ENCODE measurements at places on chromosomes 5 and 9.

DNA sequence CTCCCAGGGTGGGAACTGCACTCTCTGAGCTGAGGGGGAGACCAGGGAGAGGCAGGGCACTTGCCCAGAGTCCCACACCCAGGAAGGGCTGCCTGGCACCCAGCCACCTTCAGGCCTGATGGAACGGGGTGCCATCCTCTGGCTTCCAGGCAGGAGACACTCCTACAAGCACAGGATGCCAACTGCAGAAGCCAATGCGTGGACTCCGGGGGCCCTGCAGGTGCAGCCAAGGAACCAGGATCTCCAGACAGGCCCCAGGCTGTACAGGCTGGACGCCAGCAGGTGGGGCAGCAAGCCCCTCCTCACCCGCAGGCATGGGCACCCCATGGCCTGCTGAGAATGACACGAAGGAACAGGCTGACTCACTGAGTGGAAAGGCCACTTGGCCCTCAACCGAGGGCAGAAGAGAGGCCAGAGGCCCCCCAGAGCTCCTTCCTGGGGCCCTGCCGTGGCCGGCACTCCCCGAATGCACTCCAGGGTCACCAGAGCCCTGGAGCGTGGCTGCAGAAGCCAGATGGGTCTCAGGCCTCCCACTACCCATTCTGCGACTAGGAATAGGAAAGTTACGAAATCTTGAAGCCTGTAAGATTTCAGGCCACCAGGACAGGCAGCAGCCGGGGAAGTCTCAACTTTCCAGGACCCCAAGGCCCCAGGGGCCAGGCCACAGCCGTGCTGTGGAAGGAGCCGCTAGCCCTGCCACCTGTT lies 15.7 kb downstream of the NACC2 start:
- no peak for DNase-seq

DNA sequence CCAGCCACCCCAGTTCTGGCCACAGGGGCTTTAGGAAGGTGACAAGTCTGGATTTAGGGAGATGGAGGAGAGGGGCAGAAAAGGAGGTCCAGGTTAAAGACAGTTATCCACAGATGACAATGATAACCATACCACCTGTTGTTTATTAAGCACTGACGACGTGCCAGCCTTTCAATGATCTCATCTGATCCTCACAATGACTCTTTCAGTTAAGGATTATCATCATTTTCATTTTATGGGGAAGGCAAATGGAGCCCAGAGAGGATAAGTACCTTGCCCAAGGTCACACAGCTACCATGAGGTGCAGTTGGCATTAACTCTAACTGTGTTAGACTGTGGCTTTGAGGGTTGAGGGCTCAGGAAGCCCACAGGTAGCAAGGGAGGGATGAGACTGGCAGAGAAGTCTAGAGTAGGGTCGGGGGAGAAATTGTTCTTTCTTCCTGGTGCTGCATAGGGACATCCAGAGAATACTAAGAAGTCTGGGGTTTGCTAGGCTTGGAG lies 21.5 kb upstream of the JADE2 start:
- DNase-seq: peak; percentile 34

DNA sequence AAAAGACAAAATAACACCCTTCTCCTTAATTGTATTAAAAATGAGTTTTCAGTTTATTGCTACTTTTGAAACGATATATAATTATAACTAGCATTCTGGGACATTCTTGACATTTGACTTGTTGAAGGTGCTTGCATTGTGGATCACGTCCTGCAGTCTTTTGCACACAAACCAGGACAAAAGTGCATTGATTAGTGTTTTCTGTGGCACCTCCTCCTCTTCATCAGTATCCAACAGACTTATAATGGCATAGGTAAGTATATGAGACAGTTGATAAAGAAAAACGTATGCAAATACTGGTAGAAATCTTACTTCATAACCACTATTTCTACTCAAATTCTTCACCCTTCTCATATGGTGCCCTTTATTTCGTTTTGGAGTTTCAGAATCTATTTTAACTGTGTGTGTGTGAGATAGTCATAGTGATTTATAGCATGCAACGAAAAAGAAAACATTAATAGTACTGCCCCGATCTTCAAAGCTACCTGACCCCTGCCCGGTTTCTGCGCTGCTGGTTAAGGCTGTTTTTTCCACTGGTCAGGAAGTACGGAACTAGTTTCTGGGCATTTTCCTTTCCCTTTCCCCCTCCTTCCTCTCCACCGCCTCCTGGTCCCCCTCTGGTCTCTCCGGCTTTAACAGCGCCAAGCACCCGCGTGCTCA lies 639 bp upstream of the RASA1 start:
- no peak for DNase-seq

GRCh38 chr5:153823036-153823435 lies 215.7 kb downstream of the FAM114A2 start:
- DNase-seq: no peak

GRCh38 chr9:125153712-125154367 lies 10.5 kb upstream of the SCAI start:
- no peak for DNase-seq

- DNase-seq: no peak
Observed at GRCh38 chr5:72495410-72495809, 11.8 kb downstream of the ZNF366 start.

DNA sequence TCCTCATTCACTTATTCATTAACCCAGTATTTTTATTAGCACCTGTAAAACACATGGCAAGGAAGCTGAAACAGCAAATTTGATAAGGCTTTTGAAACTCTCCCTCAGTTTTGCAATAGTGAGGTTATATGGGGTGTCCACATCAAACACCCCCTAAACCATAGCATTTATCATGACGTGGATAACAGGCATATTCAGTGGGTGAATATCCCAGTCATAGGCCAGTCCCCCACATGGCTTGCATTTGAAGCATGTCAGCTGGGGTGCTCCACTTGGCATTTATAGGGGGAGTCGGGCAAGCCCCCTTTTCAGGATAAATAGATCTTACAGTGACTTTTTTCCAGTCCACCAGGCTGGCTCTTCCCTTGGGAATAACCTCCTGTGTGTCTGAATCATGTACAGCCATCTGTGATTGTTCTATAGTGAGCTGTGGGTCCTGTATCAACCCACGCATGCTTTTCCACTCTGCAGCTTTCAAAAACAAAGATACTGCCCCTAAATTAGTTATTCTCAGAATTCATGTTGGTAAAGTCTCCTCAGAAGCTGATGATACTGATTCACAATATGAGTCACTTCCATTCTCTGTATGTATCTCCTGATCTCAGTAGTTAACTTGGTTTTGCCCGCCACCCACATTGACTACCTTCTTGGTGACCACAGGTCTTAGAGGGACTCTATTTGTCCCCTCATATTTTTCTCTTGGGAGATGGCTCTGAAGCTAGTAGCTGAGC lies 84.4 kb upstream of the SPIN1 start:
- DNase-seq: peak; percentile 15

GRCh38 chr9:82334286-82334685 lies 345.7 kb downstream of the SPATA31D1 start:
- DNase-seq: no peak

DNA sequence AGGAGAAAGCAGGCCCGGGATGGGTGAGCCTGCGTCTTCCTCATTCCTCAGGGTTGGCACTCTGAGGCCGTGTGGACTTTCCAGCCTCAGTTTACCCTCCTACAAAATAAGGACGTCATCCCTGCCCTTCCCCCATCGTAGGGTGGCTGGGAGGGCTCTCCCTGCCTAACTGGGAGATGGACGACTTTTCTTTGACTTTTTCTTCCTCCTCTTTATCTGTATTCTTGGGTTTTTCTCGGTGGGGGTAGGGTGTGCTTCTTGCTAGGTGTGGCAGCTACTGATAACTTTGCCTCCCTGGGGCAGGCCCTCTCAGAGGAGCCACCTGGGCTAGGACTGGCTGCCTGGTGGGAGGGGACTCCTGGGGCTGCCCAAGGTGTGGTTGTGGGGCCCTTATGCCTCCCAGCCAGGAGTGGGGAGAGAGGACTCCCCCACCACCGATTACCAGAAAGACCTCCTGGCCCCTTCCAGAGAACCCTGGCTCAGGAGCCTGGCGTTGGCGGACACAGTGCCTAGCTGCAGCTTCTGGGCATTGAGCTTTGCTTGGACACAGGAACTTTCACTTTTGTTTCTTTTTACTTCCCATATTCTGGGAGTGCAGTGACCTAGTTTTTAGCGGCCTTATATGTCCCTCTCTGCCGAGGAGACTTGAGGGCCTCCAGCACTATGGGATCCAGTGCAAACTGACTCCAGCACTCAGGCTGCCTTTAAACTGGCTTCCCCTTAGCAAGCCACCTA lies 6.1 kb downstream of the GLIPR2 start:
- DNase-seq: no peak

- no peak for DNase-seq
Observed at GRCh38 chr5:36156121-36156601, 4.2 kb downstream of the SKP2 start.

- peak; percentile 55 for DNase-seq
Observed at GRCh38 chr9:122031776-122032175, 61.3 kb downstream of the TTLL11 start.

- no peak for DNase-seq
Observed at GRCh38 chr9:112007575-112008240, 111.1 kb downstream of the UGCG start.

- no peak for DNase-seq
Observed at GRCh38 chr9:100485196-100485595, 12.2 kb downstream of the TMEFF1 start.

DNA sequence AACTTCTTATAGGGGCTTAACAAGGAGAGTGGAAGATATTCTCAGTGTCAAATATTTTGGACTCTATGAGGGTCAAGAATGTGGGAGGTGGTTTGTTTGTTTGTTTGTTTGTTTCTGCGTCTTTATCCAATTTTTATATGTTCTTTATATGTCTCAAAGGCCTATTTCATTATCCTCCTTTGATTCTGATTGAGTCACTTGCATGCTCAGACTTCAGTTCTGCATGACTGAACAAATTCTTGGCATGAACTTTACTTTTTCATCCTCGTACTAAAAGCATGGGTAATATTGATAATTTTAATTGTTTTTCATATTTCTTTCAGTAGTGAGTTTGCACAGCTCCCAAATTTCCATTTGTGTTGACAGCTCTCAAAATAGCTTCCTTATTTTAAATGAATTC lies 19.2 kb upstream of the ERBIN start:
- DNase-seq: peak; percentile 43

GRCh38 chr9:134681061-134681661 lies 39.6 kb downstream of the COL5A1 start:
- DNase-seq: no peak

DNA sequence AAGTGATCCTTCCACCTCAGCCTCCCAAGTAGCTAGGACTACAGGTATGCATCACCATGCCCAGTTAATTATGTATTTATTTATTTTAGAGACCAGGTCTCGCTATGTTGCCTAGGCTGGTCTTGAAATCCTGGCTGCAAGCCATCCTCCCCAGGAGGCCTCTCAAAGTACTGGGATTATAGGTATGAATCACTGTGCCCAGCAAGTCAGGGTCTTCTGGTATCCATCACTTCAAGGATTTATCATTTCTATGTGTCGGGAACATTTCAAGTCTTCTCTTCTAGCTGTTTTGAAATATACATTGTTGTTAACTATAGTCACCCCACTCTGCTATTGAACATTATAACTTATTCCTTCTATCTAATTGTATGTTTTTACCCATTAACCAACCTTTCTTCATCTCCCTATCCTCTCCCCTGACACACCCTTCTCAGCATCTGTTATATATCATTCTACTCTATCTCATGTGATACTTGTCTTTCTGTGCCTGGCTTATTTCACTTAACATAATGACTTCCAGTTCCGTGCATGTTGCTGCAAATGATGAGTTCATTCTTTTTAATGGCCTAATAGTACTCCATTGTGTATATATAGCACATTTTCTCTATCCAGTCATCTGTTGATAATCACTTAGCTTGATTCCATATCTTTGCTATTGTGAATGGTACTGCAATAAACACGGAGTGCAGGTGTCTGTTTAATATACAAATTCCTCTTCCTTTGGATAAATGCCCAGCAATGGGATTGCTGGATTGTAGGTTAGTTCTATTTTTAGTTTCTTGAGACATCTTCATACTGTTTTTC lies 26.4 kb downstream of the UTP15 start:
- DNase-seq: peak; percentile 39

- DNase-seq: no peak
Observed at GRCh38 chr5:173498286-173498685, 118.2 kb downstream of the BOD1 start.

DNA sequence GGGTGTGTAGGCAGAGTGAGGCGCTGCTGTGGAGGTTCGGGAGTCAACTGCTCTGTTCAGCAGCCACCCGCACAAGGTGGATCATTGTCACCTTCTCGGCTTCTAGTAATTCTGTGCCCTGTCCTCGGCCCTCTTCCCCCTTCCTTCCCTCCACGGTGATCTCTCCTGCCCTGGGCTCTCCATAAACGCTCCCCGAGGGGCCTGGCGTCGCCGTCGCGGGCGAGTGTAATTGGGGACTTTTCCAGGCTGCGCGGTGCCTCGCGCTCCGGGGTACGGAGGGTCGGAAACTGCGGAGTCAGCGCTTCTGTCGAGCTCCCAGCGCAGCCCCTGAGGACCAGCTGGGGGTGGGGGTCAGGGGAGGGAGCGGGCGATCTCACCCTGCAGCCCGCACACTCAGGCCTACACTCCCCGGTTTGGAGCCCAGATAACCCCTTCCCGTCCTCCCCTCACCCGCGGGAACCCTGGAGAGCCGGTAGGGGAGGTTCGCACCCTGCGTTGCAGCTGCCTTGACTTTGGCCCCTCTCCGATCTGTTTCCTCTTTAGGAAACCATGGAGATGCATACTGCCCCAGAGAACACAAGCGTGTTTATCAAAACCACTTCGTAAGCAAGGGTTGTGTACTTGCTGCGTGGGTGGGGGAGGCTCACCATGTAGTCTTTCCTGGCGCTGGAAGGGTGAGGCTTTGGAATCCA lies 188.3 kb upstream of the ZNF618 start:
- no peak for DNase-seq

DNA sequence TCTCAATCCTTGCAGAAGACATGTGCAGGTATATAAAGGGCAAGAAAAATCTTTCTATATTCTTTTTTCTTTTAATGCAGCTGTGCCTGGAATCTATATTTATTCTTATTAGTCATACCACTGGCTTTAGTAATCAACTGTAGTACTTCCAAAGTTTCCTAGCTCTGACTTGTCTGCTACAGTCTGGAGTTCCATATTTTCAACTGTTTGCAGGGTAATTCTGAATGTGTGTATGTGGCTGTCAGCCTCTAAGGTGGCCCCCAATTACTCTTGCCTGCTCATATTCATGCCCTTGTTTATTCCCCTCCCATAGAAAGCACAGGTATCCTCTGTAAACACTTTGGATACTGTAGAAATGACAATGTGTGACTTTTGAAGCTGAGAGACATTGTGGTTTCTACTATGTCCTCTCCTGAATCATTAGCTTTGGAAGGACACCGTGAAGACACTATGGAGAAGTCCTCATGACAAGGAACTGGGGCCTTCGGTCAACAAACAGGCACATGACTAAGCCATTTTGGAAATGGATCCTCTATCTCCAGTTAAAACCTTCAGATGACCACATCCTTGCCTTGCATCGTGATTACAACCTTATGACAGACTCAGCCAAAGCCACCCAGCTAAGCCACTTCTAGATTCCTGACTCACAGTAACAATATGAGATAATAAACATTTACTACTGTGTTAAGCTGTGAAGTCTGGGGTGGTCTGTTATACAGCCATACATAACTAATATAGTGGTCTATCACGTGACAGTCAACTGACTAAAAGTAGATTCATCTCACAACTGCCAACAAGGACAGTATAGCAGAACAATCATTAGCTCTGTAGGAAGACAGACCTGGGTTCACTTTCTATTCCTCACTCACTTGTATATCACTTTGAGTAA lies 49.5 kb upstream of the SUSD1 start:
- DNase-seq: no peak

Measured in A673 (cell line).